8988T (cell line): ENCODE measurements at places on chromosomes 4 and X.

DNA sequence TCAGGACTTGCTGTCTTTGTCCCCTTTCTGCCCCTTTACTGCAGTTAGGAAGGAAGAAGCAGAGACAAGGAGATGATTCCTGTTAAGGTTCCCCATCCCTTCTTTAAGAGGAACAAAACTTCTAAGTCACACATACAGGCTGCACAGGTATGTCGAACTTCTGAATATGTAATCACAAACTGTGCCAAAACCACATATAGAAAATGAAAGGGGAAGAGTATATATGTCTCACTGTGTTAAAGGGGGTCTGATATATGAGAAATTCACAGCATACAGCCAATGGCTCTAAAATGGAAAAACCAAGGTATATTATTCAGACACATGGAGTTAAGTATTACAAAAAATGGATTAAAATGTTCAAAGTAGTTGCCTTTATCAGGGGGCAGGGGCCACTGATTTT is 11.7 kb downstream of the CFAP97 start:
- no peak for DNase-seq

- DNase-seq = no peak
These were observed 19.2 kb downstream of the SH3RF1 start for GRCh38 chr4:169251291-169252235.

- no peak for DNase-seq
These were observed 59.8 kb downstream of the ZNF711 start for GRCh38 chrX:85303544-85303943.

- no peak for DNase-seq
These were observed 326.8 kb downstream of the RAPGEF2 start for GRCh38 chr4:159429693-159430035.

DNA sequence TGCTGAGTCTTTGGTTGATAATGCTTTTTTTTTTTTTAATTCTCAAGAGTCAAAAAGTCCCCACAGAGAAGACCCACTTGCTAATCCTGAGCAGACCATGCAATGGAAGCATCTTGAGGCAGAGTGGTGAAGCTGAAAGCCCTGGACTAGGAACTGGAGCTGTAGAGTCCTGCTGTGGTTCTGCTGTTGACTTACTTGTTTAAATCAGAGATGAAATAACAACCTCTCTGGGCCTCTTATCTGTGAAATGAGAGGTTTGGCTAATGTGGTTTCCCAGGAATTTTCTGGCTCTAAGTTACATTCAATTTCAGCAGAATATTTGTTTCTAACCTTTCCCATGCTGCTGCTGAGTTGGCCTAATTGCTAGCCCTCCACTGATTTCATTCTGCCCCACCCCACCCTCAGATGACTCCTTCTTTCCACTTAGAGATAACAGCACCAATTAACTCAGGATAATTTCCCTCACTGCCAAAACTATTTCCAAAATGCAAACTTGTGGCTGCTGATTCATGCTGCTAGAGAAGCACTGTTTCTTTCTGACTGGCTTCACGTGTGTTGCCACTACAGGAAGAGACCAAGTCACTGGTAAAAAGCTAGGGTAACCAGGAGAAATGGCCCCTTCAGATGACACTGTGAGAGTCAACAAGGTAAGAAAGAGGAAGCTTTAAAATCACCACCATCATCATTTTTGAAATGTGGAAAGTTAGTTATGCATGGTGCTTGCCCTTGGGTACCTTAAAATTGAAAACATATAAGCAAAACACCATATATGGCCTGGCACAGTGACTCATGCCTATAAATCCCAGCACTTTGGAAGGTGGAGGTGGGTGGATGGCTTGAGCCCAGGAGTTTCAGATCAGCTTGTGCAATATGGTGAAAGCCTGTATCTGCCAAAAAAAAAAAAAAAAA is 326.4 kb downstream of the DCHS2 start:
- no peak for DNase-seq

DNA sequence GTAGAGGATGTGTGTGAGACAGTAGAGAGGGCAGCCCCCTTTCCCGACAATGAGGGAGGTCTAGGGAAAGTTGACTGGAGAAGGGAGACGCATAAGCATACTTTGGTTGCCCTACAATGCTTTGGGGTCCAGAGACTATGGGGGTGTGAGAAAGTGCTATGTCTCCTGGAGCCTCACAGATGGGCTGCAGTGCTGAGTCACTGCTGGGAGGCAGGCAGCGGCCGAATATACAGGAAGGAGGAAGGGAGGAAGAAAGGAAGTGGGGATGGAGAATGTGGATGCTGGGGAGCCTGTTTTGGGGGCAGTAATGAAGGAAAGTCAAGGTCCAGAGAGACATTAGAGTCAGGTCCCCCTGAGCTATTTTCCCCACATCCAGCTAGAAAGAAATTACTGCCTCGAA is 12.7 kb downstream of the DRP2 start:
- DNase-seq = no peak

DNA sequence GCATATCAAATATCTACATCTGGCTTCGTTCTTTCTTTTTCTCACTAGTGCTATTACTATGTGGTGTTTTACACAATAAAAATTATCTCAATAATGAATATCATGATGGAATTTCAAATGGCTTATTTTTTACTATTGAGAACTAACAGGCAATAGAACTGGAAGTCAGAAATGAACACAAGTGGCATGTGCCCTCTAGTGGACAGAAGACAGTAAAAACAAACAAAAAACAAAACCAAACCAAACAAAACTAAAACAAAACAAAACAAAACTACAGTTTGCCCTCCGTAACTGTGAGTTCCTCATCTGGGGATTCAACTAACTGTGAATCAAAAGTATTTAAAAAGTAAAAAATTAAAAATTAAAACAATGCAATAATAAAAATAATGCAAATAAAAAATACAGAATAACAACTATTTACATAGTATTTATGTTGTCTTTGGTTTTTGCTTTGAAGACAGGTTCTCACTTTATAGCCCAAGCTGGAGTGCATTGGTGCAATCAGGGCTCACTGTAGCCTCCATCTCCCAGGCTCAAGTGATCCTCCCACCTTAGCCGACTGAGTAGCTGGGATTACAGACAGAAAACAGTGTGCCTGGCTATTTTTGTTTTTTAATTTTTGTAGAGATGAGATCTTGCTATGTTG is 195.6 kb upstream of the TACR3 start:
- no peak for DNase-seq
